ENCODE measurements at places on chromosomes 5 and 9.
A peak's percentile ranks its signal among the peaks of the same experiment; 100 is the strongest.

DNA sequence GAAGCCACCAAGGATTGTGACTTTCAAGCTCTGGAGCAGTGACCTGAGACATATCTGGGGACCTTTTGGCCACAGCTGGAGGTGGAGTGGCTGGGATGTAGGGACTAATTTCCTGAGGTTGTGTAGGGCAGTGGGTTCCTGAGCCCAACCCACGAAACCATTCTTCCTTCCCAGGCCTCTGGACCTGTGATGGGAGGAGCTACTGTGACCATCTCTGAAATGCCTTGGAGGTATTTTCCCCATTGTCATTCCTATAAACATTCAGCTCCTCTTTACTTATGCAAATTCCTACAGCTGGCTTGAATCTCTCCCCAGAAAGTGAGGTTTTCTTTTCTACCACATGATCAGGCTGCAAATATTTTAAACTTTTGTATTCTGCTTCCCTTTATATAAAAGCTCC, 172.6 kb downstream of the TUSC1 start:
- no peak for DNase-seq

DNA sequence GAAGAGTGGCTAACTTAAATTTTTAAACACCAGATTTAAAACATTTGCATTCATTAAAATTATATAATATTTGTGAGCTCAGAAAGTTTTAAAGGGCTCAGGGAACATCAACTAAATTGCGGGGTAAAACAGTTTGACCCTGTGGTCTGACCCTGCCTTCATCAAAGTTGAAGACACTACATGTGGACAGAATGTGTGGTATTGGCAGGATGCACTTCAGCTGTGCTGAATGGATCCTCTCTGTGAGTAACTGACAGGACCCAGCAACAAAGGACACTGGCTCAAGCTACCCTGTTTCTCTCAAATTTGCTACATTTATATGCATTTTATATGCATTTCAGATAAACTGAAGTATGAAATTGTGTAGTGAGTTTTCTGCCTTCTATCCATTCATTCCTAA, 288.5 kb downstream of the ZNF608 start:
- DNase-seq: no peak

DNA sequence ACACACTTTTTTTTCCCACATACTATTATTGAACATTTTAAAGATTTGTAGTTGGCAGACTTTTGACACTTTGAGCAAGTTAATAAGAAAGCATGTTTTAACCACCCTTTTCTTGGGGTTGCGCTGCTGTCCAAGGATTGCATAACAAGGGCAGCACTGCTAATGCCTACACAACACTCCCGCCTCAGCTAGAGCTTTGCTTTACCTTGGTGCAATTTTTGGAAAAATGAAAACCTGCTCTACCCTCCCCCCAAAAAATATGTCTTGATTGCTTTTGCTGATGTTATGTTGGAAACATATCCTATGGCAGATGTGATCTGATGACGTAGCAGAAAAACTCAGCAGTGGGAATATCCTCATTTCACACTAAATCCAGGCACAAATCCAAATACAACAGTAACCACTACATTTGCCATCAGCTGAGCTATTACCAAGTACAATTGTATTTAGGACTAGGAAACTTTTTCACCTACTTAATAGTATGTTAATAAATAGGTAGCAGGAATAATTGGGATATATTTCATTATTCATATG, 51.5 kb downstream of the UBE2R2 start:
- DNase-seq: peak; percentile 92

DNA sequence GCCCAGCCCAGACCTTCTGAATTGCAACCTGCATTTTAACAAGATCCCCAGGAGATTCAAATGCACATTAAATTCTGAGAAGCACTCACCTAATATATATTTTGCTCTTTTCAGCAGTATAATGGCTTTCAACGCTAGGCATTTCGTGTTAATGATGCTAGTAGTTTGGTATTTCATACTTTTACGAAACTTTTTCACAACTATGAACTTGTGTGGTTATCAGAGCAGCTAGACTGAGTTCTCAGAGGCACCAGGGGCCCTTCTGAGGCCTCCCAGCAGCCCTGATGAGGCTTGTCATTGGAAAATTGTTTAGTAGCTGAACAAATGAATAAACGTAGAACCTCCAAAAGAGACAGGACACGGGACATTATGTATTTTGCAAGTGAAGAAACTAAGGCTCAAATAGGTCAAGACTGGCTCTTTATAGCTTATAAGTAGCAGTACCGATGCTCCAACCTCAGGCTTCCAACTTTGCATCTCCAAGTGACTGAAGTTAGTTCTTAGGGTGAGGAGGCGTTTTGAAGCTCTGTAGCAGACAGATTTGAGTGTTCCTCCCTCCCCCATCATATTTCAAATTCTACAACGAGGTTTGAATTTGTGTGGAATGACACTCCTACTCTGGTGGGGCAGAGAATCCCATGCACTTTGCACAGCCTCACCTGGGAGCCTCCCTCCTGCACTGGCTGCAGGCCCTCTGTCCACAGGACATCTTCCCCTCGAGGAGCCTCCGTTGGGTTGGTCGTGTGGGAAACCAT, 121.1 kb upstream of the SLC25A48 start:
- DNase-seq: no peak

DNA sequence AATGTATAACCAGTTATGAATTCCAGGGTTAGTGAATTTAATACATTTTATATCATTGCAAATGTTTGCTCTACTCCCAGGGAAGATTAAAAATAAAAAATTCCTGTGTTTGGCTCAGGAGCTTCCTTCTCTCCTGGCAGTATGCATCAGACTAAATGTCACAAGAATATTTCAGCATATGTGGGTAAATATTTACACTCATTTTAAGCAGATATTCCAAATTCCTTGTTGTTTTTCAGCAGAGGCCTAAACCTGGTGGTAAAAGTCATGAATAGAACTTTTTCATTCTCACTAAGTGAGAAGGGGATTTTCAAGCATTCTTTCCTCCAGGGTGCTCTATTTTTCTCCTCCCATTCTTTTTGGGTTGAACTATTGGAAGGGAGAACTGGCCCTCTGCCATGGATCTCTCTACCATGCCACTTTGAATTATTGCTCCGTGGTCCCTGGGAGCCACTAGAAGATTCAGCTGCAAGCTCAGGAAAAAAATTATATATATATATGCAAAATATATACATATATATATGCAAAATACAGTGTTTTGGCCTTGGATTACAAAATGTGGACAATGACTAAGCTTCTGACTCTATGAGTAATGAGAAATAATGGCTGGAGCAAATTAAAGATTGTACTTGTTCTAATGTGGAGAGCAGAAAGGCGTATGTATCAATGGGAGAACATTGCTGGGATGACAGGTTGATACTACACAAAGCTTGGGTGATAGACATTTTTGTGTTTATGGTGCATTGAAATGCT, 180.6 kb upstream of the PAPPA start:
- no peak for DNase-seq

GRCh38 chr9:108664309-108665255, 191.2 kb downstream of the ACTL7B start:
- no peak for DNase-seq

DNA sequence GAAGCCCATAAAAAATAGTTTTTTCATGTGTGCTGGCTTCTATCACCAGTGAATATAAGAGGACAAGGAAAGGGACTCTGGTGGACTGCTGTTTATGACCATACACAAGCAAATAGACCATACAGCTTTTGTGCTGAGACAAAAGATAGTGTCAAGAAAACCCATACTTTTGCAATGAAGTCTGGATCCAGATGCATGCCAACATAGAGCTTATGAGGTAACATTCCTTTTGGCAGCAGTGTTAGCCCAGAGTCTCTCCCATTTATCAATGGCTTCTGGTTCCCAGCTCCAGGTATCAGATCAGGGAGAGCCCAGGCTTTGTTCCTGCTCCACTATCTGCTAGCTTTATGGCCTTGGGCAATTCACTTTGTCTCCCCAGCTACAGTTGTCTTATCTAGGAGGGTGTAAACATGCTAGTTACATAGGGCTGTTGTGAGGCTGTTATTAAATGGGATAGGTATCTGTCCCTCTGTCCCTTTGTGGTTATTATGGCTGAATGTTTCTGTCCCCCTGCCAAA, 55.6 kb downstream of the CCDC192 start:
- DNase-seq: no peak

DNA sequence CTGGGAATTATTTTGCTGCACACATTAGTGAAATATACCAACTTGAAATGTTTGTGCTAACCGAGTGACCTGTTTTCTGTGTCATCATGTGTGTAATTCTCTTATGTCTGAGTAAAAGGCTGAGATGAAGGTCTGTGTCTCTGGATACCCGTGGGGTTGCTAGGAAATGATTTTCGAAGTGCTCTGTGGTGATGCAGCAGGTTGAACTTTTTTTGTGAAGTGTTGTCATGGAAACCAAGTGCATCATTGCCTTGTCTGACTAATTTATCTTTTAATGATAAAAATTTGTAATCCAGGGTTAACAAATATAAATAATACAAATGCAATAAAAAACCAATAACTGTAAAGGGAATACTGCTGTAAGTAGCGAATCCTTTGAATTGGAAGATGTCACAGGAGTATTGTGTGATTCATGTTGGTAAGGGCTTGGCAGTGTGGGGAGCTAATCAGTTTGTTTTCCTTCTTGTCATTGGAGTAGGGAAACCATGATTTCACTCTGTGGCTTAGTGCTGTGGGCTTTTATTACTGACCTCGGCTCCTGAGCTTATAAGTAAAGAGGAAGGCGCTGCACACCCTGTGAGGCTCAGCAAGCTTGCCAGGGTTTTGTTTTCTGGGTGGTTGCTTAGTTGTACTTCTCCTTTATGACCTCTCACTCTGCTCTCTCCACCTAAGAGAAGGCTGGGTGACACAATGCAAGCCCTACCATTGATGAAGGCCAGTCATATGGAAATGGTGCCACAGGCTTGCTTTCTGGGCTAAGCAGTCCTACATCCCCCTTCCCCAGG, 22.3 kb downstream of the PDE8B start:
- DNase-seq: no peak

DNA sequence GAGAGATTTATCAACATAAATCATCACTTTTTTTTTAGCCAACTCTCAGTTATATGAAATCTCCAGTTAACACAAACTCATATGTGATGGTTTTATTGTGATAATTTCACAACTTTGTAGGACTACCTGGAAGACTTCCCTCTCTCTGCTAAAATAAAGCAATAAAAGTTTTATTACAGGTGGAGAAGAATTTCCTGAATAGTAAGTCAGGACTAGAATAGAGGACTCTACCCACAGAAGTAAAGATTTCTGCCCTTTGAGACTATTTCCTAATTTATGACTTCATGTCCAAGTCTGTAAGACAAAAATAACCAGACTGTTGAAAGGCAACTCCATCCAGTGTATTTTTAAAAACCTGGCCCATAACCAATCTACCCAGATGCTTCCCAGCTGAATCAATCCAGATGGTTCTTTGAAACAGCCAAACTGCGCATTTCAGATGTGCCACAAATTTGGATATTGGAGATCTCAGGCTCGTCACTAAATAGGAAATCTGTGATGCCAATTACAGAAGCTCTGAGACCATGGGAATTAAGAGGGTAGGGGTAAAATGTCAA, 234.0 kb upstream of the NMUR2 start:
- no peak for DNase-seq

GRCh38 chr5:135016861-135017290, 17.2 kb downstream of the PITX1 start:
- no peak for DNase-seq

DNA sequence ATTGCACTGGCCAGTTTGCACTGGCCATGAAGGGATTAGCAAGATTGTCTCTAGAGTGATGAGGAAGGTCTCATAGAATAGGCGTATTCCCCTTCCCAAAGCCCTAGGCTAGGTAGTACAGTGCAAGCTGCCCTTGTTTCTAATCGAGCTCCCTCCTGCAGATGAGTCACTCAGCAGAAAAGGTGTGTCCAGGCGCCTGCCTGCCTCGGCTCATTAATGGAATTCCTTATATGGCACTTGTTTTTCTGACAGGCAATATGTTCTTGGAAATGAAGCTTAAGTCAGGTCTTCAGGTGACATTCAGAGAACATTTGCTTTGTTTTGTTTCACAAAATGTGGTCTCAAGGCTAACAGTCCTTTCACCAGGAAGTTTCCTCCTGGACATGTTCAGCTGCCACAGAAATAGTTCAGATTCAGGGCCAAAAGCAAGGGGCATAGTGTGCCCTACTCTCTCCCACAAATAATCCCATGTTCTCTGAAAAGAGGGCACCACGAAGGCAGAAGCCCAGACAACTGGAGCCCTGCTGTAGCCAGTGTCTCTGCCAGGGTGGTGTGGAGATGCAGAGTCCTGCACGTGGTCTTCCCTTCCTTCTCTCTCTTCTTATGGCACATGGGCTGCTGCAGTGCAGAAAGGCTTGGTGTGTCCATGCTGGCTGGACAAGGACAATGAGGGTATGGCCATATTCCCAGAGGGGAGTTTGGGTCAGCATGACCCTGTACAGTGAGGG, 281.1 kb upstream of the MAP3K1 start:
- DNase-seq: no peak

- no peak for DNase-seq
These were observed 47.4 kb downstream of the FBXL7 start for GRCh38 chr5:15547261-15547839.

- DNase-seq: no peak
These were observed 85.4 kb downstream of the CAAP1 start for GRCh38 chr9:26807161-26807560.

DNA sequence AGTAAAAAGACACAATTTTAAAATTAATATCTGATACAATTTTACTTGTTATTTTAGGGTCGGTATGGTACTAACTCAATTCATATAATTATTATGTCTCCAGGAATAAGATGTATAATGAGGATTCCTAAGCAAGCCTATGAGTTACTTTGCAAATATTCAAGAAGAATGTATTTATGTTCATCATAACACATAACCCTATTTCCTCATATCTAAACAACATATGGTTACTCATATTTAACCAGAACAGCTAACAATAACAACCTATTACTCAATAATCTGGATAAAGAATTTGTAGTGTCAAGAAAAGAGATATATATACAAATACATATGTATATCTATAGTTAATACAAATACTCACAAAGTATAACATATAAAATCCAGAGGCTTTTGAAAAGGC, 285.9 kb downstream of the ARL15 start:
- no peak for DNase-seq

DNA sequence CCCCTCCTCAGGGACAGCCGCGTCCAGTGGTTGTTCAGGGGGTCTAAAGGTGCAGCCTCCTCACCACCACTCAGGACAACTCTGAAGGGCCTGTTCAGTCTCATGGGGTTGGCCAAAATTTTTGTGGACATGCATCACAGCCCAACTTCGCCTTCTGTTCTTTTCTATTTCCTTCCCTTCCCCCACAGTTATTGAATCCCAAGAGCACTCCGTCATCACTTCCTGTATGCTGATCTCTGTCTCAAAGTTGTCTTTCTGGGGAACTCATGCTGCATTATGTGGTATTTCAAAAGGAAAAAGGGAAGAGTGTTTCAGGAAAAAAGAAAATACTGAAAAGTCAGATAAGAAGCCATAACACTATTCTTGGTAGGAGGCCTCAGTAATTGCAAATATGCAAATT, 355.4 kb downstream of the CAAP1 start:
- no peak for DNase-seq

Data from dermis microvascular lymphatic vessel endothelial cell (primary cell).